Eye (tissue), 1 donor: ENCODE measurements at places on chromosomes 4 and X.
A peak's percentile ranks its signal among the peaks of the same experiment; 100 is the strongest.

GRCh38 chr4:174503079-174503715, 19.1 kb downstream of the HPGD start:
- no peak for DNase-seq

DNA sequence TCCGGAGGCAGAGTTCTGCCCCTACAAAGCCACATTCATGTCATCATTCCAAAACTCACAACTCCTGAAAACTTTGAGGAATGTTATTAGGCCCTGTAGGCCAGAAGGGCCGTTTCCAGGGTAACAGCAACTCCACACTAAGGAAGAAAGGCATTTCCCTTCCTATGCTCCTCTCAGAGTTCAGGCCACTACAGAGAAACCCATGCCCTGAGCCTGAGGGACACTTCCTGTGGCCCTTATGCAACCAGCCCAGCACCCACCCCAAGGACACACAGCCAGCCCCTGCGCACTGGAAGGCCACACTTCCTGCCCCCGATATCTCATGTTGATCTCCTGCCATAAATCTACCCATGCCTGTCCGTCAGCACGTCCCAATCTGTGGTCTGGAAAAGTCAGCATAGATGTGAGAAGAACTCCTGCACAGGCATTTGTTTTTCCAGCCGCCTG, 289.3 kb downstream of the BCOR start:
- peak; percentile 53 for DNase-seq

DNA sequence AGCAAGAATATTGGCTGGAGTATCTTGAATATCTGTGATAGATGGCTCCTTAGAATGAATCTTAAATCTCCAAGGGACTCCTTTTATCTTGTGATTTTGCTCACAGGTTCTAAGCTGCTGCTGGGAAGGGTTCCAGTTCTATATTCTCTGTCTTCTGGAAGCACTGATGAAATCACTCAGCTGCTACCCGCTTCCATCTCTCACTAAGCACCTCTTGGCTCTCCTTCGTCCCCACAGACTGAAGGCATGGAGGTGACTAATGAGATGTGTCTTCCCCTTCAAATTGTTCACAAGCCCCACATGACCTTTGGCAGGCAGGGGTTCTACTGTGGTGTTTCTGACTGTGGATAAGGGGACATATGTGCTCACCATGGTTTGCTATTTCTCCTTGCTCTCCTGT, 75.9 kb downstream of the C4orf51 start:
- no peak for DNase-seq

DNA sequence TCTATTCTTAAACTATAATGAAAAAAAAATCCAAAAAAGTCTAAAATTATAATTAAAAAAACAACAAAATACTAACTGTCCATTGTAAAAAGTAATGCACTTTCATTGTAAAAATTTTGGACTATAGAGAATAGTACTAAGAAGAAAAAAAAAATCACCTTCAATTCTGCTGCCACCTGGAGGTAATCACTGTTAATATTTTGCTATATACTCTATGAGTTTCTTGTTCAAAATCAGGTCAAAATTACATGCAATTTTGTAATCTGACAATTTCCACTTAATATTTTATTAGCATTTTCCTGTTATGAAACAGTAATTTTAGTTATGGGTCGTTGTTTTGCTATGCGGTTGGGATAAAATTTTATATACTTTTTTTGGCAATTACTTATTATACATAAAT, 62.0 kb downstream of the HTT start:
- no peak for DNase-seq

- peak; percentile 17 for DNase-seq
Observed at GRCh38 chrX:124426288-124427169, 80.2 kb downstream of the SH2D1A start.

- DNase-seq: no peak
Observed at GRCh38 chrX:71992711-71993110, 82.1 kb downstream of the NHSL2 start.

DNA sequence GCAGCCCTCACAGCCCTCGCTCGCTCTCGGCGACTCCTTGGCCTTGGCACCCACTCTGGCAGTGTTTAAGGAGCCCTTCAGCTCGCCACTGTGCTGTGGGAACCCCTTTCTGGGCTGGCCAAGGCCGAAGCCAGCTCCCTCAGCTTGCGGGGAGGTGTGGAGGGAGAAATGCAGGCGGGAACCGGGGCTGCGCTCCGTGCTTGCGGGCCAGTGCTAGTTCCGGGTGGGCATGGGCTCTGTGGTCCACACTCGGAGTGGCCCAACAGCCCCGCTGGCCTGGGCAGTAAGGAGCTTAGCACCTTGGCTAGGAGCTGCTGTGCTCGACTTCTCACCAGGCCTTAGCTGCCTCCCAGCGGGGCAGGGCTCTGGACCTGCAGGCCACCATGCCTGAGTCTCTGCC, 192.6 kb downstream of the COX18 start:
- DNase-seq: no peak

- DNase-seq: peak; percentile 56
Observed at GRCh38 chrX:626745-627509, 3.7 kb upstream of the SHOX start.

- DNase-seq: no peak
Observed at GRCh38 chrX:154603438-154604430, 15.3 kb downstream of the CTAG1B start.

DNA sequence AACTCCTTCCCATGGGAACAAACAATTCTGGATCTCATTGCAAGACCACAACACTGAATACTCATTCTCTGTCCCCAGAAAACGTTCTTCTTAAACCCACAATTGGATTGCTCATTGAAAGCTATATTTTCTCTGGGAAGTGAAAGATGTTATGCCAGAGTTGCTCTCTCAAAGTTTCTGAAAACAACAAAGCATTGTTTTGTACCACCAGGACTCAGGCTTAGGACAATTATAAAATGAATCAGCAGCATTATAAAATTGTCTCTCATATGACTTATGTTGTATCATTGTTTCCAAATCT, 26.5 kb downstream of the TFDP3 start:
- no peak for DNase-seq

GRCh38 chr4:130393231-130393630, 1297.3 kb downstream of the C4orf33 start:
- no peak for DNase-seq

DNA sequence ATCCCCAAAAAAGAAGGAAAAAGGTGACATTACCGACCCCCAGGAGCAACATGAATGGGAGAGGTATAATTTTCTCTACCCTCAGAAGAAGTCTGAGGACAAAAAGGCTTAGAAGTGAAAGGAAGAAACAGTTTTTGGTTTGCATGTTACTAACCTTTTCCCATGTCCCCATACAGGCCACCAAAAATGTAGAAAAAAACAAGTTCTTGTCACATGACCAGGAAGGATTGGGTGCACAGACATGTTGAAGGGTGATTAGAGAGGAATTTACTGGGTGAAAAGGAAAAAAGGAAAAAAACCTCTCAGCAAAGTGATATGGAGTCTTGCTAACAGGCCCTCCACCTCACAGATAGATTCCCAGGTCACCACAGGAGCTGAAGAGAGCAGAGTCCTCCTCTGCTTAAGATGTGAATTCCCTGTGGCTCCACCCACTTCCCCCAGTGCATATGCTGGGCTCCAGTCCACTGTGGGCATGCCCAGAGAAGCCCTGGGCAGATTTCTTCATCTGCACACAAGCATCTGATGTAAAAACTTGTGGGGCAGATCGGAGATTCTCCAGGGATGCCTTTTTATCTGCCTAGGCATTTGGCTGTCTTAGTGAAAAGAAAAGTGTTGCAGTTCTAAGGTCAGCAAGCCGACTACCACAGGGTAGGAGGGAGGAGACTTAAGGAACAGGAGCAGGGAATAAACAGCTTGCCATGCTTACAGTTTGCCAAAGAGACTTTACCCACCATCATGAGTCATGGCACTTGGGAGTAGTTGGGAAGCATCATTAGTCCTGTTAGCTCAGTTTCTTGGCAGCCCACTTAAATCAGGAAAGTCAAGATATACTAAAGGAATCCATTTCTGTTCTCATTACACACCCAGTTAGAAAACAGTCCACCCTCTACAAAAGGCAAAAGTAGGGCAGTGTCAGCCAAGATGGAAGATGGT, 25.0 kb upstream of the PASD1 start:
- DNase-seq: no peak

DNA sequence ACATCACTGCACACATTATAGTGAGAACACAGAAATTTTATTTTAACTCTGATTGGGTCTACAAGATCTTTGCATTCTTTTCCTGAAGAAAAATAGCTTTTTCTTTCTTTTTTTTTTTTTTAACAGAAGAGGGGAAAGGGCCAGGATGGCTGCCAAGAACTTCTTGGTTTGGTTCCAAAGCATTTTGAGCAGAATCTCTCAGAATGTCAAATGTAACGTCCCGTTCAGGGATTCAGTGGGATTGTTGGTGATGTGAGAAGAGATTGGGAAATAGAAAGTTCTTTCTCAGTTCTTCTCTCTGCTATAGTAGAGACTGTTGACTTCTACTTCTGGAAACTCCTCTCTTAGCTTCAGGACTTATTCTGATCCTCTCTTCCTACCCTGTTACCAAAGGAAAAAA, 70.9 kb upstream of the CBR4 start:
- peak; percentile 83 for DNase-seq

DNA sequence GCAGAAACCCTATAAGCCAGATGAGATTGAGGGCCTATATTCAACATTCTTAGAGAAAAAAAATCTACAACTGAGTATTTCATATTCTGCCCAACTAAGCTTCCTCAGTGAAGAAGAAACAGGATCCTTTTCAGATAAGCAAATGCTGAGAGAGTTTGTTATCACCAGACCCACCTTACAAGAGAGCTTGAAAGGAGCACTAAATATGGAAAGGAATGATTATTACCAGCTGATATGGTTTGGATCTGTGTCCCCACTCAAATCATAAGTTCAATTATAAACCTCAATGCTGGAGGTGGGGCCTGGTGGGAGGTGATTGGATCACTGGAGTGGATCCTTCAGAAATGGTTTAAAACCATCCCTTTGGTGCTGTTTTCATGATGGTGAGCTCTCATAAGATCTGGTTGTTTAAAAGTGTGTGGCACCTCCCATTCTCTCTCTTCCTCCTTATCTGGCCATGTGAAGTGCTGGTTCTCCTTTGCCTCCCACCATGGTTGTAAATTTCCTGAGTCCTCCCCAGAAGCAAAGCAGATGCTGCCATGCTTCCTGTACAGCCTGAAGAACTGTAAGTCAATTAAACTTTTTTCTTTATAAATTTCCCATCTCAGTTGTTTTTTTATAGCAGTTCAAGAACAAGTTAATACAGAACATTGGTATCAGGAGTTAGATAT, 144.2 kb downstream of the MSN start:
- DNase-seq: no peak

DNA sequence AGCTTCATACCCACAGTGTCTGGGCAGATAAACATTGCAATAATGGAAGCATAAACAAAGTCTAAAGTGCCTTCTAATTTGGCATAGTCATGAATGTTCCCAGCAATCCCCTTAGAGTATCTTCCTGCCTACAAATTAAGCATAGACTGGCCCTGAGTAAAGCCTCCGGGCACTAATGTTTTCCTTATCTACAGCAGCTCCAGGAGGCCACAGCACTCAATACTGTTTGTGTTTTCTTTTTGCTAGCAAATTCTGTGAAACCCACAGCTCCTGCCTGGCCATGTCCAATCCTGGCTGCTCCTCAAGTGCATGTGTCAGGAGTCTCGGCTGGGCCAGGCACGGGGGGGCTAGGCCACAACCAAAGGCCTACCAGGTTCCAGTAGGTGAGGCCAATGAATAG, 102.7 kb upstream of the TBC1D9 start:
- no peak for DNase-seq

DNA sequence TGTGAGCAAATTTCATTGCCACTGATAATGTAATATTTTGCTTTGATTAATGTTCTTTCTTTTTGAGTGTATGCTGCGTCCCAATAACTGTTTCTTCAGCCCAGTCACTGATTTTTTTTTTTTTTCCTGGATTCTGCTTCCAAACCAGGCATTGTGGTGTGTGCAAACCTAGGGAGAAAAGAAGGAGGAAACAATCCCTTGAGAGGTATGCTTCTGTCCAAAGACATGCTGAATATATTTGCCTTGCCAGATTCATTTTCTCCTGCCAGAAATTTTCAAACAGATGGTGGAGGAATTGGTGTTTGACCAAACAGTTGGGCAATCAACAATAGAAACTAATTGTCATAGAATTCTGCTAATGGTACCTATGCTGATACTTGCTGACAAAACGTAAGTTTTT, 753.6 kb downstream of the RPA4 start:
- no peak for DNase-seq

GRCh38 chr4:84050015-84050414, 449.1 kb downstream of the NKX6-1 start:
- no peak for DNase-seq

DNA sequence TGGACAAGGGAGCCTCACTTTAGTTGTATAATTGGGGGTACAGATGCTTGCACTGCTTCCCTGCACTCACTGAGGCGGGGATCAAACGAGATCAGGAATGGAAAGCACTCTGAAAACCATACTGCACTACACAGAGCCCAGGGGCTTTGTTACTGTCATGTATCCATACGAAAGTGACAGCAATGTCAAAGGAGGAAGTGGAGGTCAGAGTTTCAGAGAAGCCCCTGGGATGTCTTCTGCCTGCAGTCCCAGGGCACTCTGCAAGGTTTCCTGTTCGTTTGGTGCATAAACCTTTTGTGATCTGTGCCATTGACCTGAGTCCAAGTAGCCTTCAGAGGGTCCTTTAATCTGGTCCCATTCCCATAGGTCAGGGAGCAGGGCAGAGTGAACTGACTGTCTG, 31.2 kb downstream of the RNF175 start:
- no peak for DNase-seq

DNA sequence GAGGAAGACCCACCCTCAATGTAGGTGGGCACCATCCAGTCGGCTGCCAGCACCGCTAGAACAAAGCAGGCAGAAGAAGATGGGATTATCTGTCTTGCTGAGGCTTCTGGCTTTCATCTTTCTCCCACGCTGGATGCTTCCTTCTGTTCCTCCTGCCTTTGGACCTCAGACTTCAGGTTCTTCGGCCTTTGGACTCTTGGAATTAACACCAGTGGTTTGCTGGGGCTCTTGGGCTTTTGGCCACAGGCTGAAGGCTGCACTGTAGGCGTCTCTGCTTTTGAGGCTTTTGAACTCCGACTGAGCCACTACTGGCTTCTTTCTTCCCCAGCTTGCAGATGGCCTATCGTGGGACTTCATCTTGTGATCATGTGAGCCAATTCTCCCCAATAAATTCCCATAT, 55.1 kb downstream of the PDLIM5 start:
- DNase-seq: no peak

DNA sequence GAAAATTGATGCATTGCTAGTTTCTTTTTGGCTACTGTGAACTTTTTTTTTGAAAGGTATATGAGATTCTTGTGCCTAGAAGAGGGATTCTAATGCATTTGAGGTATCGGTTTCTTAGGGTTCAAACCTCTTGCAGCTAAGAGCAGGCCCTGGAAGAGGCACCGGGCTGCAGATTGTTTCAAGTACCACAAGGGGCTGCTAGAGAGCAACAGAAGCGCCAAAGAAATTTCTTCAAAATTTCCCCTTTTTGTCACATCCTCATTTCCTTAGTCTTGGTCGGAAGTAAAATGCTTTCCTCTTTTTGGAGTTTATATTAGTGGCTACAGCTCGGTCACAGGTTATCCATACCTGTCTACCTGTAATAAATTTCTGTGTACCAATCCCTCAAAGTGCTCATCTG, 89.8 kb downstream of the PDGFRA start:
- DNase-seq: peak; percentile 71
